HS-27A (cell line): ENCODE measurements at places on chromosomes 11 and 22.

DNA sequence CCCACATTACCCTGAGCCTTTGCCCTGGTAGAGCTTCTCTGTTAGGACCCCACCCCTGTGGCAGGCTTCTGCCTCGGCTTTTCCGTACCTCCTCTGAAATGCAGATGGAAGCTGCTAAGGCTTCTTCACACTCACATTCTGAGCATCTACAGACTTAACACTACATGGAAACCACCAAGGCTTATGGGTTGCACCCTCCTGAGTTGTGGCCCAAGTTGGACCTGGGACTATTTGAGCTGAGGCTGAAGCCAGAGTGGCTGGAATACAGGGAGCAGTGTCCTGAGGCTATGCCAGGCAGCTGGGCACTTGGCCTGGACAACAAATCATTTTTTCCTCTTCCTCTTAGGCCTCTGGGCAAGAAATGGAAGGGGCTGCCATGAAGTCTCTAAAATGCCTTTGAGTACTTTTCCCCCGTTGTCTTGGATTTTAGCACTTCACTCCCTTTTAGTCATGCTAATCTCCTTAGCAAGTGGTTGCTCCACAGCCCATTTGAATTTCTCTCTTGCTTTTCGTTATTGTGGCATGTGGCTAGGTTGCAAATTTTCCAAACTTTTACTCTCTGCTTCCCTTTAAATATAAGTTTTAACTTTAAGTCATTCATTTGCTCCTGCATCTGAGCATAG is 114.8 kb upstream of the FIBIN start:
- no peak for DNase-seq

GRCh38 chr11:95229993-95230809 is 801 bp downstream of the SESN3 start:
- DNase-seq, result no peak

- DNase-seq, result no peak
Observed at GRCh38 chr11:111870522-111870885, 877 bp downstream of the ALG9 start.

DNA sequence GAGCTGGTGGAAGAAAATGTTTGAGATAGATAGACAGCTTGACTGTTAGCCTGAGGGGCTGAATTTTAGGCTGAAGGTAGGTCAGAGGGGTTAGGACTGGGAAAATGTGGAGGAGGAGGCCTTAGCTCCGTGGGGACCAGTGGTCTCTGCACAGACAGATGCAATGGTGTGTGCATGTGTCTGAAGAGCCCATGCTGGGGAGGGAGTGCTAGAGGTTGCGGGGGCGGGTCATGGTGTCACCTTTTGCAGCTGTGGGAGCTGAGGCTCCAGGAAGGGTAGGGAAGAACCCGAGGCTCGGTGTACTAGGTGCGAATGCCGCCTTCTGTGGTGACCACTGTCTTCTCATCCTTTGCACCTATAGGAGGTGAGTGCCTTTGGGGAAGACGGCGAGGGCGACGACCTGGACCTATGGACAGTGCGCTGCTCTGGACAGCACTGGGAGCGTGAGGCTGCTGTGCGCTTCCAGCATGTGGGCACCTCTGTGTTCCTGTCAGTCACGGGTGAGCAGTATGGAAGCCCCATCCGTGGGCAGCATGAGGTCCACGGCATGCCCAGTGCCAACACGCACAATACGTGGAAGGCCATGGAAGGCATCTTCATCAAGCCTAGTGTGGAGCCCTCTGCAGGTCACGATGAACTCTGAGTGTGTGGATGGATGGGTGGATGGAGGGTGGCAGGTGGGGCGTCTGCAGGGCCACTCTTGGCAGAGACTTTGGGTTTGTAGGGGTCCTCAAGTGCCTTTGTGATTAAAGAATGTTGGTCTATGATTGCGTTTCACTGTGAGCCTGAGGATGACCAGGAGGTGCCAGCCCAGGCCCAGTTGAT is 1.6 kb downstream of the SDF2L1 start:
- DNase-seq, result no peak

DNA sequence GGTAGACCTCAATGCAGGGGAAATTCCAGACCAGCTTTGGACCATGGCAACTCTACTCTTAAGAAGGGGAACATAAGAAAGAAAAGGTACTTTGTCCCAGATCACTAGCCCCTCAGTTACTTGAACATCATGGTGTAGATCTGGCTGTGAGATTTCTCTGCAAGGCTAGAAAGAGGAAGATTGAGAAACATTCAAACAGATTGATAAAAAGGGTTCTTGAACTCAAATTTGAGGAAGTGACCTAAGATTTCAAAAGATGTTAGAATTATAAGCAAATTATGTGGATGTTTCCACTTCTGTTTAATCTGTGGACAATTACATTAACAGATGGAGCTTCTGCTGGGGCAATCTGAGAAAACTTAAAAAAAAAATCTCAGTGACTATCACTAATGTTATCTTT is 21.8 kb upstream of the UPB1 start:
- no peak for DNase-seq

- DNase-seq, result no peak
Observed at GRCh38 chr11:21262992-21263391, 593.6 kb downstream of the NELL1 start.

DNA sequence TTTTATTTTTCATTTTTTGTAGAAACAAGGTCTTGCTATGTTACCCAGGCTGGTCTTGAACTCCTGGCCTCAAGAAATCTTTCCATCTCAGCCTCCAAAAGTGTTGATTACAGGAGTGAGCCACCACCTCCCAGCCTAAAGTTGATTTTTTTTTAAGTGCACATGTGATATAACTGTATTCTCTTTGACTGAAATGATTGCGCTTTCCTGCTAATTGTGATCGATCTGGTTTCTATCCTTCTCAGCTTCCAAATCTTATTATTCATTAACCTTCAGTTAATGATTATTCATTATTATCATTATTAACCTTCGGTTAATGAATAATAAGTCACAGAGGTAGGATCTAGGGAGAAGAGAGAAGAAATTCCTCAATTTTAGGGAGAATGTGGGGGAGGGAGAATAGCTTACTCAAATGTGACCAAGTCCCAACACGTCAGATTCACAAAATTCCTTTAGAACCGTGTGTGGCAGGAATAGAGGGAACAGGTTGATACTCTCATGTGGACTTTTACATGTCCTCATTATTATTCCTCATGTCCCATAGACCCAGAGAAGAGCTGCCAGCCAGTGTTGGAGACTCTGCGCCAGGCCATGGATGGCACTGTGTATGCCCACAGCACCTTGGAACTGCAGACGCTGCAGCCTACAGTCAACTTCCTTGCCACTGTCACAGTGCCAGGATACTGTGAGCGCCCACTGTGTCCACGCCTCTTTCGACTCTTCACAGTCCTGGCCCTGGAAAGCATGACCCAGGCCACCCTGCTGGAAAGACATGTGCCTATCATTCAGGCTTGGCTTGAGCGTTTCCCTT is 47.1 kb downstream of the RRP8 start:
- DNase-seq, result no peak

- no peak for DNase-seq
Observed at GRCh38 chr11:125425601-125426000, 70.5 kb downstream of the FEZ1 start.

DNA sequence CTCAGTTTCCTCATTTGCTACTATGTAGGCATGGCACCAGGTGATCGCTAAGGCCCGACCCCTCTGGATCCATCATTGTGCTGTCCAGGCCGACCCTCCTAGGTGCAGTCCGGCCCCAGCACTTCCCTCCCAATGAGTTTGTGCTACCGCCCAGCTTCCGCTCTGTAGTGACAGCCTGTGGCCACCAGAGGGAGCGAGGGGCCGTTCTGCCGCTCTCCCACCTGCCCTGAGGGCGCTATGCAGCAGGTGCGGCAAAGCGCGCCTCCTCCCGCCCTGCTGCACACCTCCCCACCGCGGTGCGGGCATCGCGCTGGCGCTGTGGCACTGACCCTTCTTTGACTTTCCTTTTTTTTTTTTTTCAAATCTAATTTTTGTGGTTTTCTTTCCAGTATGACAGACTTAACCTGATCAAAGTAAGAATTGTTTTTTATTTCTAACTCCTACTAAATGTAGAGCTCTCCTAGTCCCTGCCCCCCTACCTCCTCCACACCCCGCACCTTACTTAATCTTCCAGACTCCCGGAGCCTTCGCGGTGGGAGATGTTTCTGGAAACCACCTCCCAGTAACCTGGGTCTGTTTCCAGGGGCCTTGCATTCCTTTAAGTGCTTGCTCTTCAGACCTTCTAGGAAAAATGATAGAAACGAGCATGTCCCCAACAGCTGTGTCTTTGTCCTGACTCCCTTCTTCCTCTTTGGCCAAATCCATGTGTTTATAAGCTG is 73.7 kb downstream of the SCN3B start:
- no peak for DNase-seq
